ENCODE measurements at places on chromosomes 3 and 15.
A peak's percentile ranks its signal among the peaks of the same experiment; 100 is the strongest.

DNA sequence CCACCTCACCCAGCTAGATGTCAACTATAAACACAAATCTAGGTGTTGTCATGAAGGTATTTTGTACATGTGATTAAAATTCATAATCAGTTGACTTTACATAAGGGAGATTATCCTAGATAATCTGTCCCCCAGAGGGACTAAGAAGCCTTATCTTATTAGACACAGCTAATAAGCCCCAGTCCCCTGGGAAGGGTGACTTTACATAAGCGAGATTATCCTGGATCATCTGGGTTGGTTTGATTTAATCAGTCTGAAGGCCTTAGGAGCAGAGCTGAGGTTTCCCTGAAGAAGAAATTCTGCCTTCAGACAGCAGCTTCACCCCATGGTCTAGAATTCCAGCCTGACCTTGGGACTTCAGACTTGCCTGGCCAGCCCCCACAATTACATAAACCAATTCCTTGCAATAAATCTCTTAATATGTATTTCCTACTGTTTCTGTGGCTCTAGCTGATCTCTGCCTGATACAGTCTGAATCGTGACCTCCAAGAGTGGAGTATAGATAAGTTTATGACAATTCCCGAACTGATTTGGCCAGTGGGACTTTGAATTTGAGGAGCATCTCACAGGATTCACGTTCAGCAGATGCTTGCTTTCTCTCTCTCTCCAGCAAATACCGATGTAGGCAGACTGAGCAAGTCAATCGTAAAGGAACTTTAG lies 66.5 kb downstream of the MRPL46 start:
- H3K4me3 ChIP-seq, result no peak overlapping the region
- H3K36me3 ChIP-seq, result no peaks in the 10 kb centered on the region
- H3K27ac ChIP-seq, result no peak overlapping the region

GRCh38 chr15:27956285-27956684 lies 142.8 kb downstream of the OCA2 start:
- no peaks in the 10 kb centered on the region for H3K36me3 ChIP-seq
- H3K4me3 ChIP-seq, result no peak overlapping the region
- H3K27me3 ChIP-seq, result no peaks in the 10 kb centered on the region

DNA sequence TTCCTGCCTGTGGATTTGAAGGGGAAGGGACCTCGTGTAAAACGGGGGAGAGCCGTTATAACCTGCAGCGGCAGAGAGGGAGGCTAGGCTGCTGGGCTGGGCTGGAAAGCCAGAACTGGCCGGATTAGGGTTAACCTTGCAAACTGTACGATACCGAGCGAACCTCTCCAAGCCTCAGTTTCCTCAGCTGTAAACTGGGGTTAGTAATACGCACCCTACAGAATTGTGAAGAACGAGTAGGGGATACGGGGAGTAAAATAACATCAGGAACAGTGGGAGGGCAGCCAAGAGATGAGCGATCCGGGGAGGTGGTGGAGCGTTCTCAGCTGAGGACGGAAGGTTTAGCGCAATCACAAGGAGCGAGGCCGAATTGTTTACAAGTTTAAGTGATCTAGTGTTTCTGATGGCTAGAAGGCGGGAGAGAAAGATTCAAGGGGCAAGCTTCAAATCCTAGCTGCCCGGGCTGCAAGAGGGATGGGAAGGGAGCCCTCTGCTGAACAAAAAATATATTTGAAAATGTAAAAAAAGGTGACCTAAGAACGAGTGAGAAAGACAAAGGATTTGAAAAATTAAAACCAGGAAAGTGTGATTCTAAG lies 768 bp upstream of the SEMA5B start:
- H3K27ac ChIP-seq, result no peak overlapping the region
- H3K36me3 ChIP-seq, result no peaks in the 10 kb centered on the region
- peaks cover 15% of the 10 kb centered on the region for H3K4me1 ChIP-seq
- peak; percentile 77 for DNase-seq

GRCh38 chr3:12771236-12771635 lies 12.2 kb upstream of the TMEM40 start:
- DNase-seq, result no peak
- no peak overlapping the region for H3K27ac ChIP-seq
- H3K27me3 ChIP-seq, result peaks cover 3% of the 10 kb centered on the region
- H3K4me3 ChIP-seq, result no peak overlapping the region

GRCh38 chr15:38559636-38560307 lies 4.8 kb downstream of the RASGRP1 start:
- no peak overlapping the region for H3K27ac ChIP-seq
- no peaks in the 10 kb centered on the region for H3K27me3 ChIP-seq
- peaks cover 10% of the 10 kb centered on the region for H3K36me3 ChIP-seq
- no peak for DNase-seq
- H3K4me3 ChIP-seq, result no peak overlapping the region

GRCh38 chr3:45950131-45950530 lies 6.9 kb downstream of the CXCR6 start:
- H3K27ac ChIP-seq, result no peak overlapping the region
- peaks cover 54% of the 10 kb centered on the region for H3K36me3 ChIP-seq
- no peak overlapping the region for H3K4me3 ChIP-seq

DNA sequence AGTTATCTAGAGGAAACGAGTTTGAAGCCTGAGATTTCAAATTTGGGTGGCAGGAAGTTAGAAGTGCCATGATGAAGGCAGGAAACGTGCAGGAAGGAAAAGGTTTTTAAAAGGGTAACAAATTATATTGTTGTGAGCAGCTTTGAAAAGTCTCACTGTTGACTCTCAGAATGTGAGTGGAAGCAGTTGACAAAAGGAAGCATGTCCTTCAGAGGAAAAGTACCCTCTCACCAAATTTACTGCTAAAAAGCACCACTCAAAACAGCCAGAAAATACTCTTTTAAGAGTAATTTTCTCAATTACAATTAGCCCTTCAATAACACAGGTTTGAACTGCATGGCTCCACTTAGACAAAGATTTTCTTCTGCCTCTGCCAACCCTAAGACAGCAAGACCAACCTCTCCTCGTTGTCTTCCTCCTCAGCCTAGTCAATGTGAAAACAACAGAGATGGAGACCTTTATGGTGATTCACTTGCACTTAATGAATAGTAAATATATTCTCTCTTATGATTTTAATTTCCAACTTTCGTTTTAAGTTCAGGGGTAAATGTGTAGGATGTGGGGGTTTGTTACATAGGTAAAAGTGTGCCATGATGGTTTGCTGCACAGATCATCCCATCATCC lies 117.1 kb upstream of the LIPC start:
- no peak overlapping the region for H3K27ac ChIP-seq
- no peak for DNase-seq
- H3K36me3 ChIP-seq, result no peaks in the 10 kb centered on the region
- no peaks in the 10 kb centered on the region for H3K4me1 ChIP-seq
- H3K4me3 ChIP-seq, result no peak overlapping the region

GRCh38 chr15:70451821-70452653 lies 311.3 kb downstream of the UACA start:
- H3K27me3 ChIP-seq, result no peaks in the 10 kb centered on the region
- DNase-seq, result peak; percentile 76
- peaks cover 3% of the 10 kb centered on the region for H3K4me1 ChIP-seq
- H3K36me3 ChIP-seq, result no peaks in the 10 kb centered on the region

GRCh38 chr3:64728428-64728827 lies 40.6 kb upstream of the ADAMTS9 start:
- DNase-seq, result no peak
- no peaks in the 10 kb centered on the region for H3K27me3 ChIP-seq
- H3K27ac ChIP-seq, result no peak overlapping the region
- H3K4me1 ChIP-seq, result peaks cover 5% of the 10 kb centered on the region
- H3K4me3 ChIP-seq, result no peak overlapping the region

DNA sequence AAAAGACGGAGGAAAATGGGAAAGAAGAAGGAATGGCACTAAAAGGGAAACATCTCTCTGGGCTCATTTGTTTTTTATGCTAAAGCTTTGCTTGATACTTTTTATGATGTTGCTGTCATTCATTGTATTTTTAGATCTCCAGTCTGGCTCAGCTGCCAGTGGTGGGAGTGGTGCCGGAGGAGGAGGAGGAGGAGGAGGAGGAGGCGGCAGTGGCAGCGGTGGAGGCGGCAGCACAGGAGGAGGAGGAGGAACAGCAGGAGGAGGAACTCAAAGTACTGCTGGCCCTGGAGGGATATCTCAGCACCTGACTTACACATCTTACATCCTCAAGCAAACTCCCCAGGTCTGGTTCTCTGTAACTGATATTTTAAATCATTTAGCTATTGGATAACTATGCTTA lies 49.6 kb downstream of the MAP6D1 start:
- no peaks in the 10 kb centered on the region for H3K4me1 ChIP-seq
- H3K36me3 ChIP-seq, result peaks cover 48% of the 10 kb centered on the region
- no peaks in the 10 kb centered on the region for H3K27me3 ChIP-seq

DNA sequence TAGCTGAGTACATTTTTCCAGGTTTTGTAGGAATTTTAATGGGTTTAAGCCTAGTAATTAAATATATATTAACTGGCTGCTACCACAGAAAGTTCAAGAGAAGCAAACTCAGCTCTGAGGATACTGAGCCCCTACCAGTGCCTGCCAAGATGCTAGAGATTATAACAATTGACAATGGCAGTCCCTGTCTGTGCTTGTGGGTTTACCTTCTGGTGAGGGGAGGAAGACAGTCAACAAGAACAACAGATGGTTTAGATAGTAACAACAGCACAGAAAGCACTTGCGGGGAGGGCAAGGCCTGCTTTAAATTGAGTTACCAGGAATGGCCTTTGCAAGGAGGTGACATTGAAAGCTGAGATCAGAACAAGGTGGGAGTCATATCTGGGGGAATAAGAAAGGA lies 56.6 kb upstream of the ARHGEF3 start:
- DNase-seq, result no peak
- no peak overlapping the region for H3K27ac ChIP-seq
- H3K36me3 ChIP-seq, result no peaks in the 10 kb centered on the region
- no peaks in the 10 kb centered on the region for H3K27me3 ChIP-seq
- H3K4me1 ChIP-seq, result peaks cover 14% of the 10 kb centered on the region

- H3K27me3 ChIP-seq, result no peaks in the 10 kb centered on the region
- no peak overlapping the region for H3K4me3 ChIP-seq
- H3K4me1 ChIP-seq, result peaks cover 29% of the 10 kb centered on the region
- H3K36me3 ChIP-seq, result peaks cover 15% of the 10 kb centered on the region
- no peak for DNase-seq
Measured at GRCh38 chr3:48502728-48503168, 1.2 kb downstream of the SHISA5 start.

GRCh38 chr3:105970283-105970682 lies 101.5 kb upstream of the CBLB start:
- H3K27me3 ChIP-seq, result no peaks in the 10 kb centered on the region
- H3K4me3 ChIP-seq, result no peak overlapping the region
- no peaks in the 10 kb centered on the region for H3K36me3 ChIP-seq
- H3K4me1 ChIP-seq, result no peaks in the 10 kb centered on the region
- H3K27ac ChIP-seq, result peak overlapping the region; percentile 64

DNA sequence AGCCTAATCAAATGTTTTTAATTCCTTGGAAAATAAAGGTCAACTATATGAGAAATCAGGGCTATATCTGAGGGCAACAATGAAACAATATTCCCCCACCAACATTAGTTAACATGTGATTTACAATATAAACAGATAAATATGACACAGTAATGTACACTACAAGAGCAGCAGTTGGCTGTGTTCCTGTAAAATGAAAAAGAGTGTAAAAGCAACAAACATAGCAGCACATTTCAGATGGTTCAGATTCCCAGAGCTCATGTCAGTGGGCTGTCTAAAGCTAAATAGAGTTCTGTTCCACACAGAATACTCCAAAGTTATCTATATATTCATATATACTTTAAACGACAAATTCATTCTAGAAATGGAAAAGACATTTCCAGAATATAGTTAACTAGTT lies 42.6 kb downstream of the ANKRD28 start:
- no peaks in the 10 kb centered on the region for H3K27me3 ChIP-seq
- DNase-seq, result no peak

DNA sequence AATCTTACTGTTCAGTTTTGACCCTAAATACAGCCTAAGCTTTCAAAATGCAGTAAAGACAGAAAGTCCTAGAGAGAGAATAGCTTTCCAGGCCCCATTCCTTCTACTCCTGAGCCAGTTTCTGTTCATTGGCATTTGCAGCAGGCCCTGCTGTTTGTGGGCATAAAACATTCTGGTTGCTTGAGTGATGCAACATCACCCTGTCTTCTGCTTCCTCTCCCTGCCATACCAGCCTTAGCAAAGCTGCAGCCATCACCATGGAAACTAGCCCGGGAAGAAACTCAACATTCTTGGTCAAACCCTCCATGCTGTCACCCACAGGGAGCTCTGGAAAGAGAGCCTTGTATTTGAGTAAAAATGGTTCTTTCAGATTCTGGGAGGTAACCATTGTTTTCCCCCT lies 325.7 kb downstream of the MAGI1 start:
- H3K27ac ChIP-seq, result no peak overlapping the region
- H3K27me3 ChIP-seq, result no peaks in the 10 kb centered on the region
- H3K36me3 ChIP-seq, result no peaks in the 10 kb centered on the region
- no peaks in the 10 kb centered on the region for H3K4me1 ChIP-seq
- H3K4me3 ChIP-seq, result no peak overlapping the region

GRCh38 chr3:24582431-24583403 lies 88.1 kb upstream of the THRB start:
- H3K4me1 ChIP-seq, result peaks cover 6% of the 10 kb centered on the region
- DNase-seq, result no peak
- H3K36me3 ChIP-seq, result no peaks in the 10 kb centered on the region

GRCh38 chr3:197203714-197204146 lies 94.7 kb downstream of the DLG1 start:
- no peak overlapping the region for H3K4me3 ChIP-seq
- H3K4me1 ChIP-seq, result no peaks in the 10 kb centered on the region
- H3K36me3 ChIP-seq, result no peaks in the 10 kb centered on the region
- DNase-seq, result no peak
- H3K27me3 ChIP-seq, result no peaks in the 10 kb centered on the region

DNA sequence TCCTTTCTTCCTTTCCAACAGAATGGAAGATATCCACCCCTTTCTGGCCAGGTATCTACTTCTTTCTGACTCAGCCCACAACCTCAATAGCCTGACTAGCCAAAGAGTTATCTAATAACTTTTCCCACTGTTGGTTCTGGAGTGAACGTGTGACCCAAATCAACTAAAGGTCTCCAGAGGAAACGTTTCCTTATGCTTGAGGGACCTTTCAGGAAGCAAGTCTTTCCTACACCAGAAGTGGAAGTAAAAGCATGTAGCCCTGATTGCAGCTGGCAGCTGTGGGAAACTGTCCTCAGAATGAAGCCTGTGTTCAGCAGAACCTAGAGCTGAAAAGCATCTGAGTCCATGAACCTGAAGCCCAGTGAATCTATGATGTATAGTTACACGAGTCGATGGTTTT lies 34.7 kb upstream of the PHLDB2 start:
- no peaks in the 10 kb centered on the region for H3K36me3 ChIP-seq
- no peaks in the 10 kb centered on the region for H3K27me3 ChIP-seq
- peaks cover 6% of the 10 kb centered on the region for H3K4me1 ChIP-seq
- H3K27ac ChIP-seq, result no peak overlapping the region

GRCh38 chr3:194322678-194323211 lies 28.4 kb downstream of the CPN2 start:
- H3K4me3 ChIP-seq, result peak overlapping the region; percentile 25
- no peak for DNase-seq
- H3K27ac ChIP-seq, result no peak overlapping the region
- H3K27me3 ChIP-seq, result no peaks in the 10 kb centered on the region

All from trophoblast cell (in vitro differentiated cells and primary cell).